ENCODE measurements at places on chromosomes 2 and 18. TPM values are rescaled to one million over a fixed set of nuclear protein-coding genes. Genes with fewer than 3 reads are reported as not detected.
A peak's percentile ranks its signal among the peaks of the same experiment; 100 is the strongest.

RNF152 gene
- total RNA-seq, result 2.9 TPM

NYAP2 gene
- total RNA-seq, result not detected

- peak; percentile 89 for DNase-seq
Observed at GRCh38 chr2:201465524-201465971, 14.0 kb downstream of the STRADB start.

TWIST2 gene
- 5.0 TPM for total RNA-seq

- DNase-seq, result peak; percentile 57
Observed at GRCh38 chr2:68284896-68285295, 32.6 kb upstream of the PPP3R1 start.

GRCh38 chr2:41579806-41580205, 468.0 kb upstream of the PKDCC start:
- DNase-seq, result no peak

MOGAT1 gene
- total RNA-seq, result not detected

TCF4 gene
- 48.1 TPM for total RNA-seq

DNA sequence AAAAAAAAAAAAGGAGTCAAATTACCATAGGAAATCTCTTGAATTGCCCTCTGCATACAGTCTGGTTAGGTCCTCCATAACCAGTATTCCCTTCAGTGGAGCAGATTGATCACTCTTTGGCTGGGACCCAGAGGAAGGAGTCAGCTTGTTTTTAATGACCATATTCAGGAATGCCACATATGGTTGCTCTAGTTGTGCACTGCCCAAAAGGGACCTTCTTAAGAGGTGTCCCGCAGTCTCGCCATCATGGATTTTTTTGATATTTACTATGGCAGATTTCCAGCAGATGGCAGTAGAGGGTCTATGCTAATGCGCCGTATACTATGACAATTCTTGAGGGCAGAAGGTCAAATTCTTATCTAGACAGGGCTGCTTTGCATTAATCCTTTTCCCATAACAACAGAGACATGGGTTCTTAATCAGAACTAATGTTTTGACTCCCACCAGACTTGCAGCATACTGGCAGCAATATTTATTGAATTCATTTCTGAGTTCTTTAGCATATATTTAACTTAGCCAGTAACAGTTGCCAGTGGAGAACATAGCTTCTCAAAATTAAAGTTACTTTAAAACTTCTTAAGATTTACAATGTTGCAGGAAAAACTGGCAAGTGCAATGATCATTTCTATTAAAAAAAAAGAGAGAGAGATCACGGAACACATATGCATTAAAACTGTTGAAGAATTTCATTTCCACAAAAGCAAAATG, 31.8 kb upstream of the INPP4A start:
- peak; percentile 71 for DNase-seq

- no peak for DNase-seq
Observed at GRCh38 chr2:120105360-120105759, 92.5 kb downstream of the EPB41L5 start.

DNA sequence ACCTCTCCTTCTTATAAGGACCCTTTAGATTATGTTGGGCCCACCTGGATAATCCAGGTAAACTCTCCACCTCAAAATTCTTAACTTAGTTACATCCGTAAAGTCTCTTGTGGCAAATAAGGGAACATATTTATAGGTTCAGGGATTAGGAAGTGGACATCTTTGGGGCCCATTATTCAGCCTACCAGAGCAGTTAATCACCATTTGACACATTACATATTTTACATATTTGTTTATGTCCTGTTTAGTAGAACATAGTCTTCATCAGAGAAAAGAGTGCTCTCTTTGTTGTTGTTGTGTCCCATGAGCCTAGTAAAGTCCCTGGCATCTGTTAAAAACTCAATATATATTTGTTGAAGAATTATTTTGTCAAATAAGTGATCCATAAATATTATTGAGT, 134.0 kb upstream of the SPATS2L start:
- DNase-seq, result no peak
